Neuronal stem cell (in vitro differentiated cells): ENCODE measurements at places on chromosomes 6 and 20.

GRCh38 chr20:58837717-58838116 is 13.0 kb downstream of the GNAS-AS1 start:
- H3K4me1 ChIP-seq, result no peaks in the 10 kb centered on the region
- H3K36me3 ChIP-seq, result peaks cover 3% of the 10 kb centered on the region
- no peak overlapping the region for H3K27ac ChIP-seq
- DNase-seq, result no peak
- H3K4me3 ChIP-seq, result no peak overlapping the region

DNA sequence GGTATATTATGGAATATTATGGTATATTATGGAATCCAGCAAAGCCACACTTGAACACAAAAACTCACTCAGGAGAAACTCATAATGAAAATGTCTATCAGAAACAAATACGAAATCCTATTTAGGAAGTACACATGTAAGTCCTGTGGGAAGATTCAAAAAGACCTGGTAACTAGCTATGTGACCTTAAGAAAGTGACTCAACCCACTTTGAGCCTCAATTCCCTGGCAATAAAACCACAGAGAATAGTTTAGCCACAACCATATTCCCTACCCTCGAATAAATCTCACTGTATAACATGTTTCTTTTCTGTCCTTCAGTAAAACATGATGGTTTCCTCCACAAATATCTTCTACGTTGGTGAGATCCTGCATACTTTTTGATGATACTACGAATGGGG is 56.4 kb downstream of the ZMYND8 start:
- H3K27me3 ChIP-seq, result no peaks in the 10 kb centered on the region
- no peak overlapping the region for H3K4me3 ChIP-seq
- no peak for DNase-seq
- no peaks in the 10 kb centered on the region for H3K4me1 ChIP-seq
- H3K27ac ChIP-seq, result no peak overlapping the region

DNA sequence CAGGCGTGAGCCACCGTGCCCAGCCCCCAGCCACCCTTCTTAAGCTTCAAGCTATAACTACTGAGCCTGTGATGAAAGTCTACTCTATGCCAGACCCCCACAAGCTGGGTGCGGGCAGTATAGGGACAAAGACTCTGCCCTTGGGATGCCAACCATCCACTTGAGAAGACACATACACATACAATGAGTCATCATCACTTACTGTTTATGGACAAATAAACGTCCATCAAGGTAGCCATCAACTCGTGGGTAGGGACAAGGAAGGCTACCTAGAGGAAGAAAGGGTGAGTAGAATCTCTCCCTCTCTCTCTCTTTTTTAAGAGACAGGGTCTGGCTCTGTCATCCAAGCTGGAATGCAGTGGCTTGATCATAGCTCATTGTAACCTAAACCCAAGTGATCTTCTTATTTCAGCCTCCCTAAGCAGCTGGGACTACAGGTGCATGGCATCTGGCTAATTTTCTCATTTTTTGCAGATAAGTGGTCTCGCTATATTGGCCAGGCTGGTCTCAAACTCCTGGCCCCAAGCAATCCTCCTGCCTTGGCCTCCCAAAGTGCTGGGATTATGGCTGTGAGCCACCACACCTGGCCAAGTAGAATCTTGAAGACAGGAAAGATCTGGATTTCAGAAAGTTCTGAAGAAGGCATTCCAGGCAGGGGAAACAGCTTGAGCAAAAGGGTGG is 2.6 kb upstream of the TP53INP2 start:
- H3K27ac ChIP-seq, result no peak overlapping the region
- no peak for DNase-seq
- peaks cover 6% of the 10 kb centered on the region for H3K4me1 ChIP-seq
- H3K36me3 ChIP-seq, result no peaks in the 10 kb centered on the region
- H3K27me3 ChIP-seq, result peaks cover 14% of the 10 kb centered on the region

DNA sequence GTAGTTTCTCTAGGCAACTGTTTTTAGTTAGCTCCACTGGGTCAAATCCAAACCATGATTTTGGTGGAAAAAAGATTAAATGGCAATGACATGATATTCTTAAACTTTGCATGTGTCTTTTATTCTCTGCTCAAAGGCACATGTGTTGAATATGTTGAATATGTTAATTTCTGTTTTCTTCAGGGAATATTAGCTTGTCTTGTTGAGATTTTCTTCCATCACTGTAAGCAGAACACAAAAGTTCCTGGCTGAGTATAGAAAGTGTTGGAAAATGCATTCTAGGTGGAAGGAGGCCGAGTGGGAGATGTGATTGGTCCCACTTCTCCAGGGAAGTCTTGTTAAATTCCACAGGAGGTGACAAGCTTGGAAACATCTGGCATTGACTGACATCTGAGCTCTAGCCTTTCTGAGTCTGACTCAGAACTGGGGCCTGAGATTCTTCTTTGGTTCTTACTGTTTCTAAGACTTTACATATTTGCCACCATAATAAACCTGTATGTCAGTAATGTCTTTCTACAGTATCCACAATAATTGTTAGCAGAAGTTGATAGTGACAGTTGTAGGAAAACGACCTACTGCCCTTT is 81.1 kb downstream of the LAMA4 start:
- H3K27ac ChIP-seq, result no peak overlapping the region
- peaks cover 13% of the 10 kb centered on the region for H3K4me1 ChIP-seq
- no peaks in the 10 kb centered on the region for H3K36me3 ChIP-seq
- no peaks in the 10 kb centered on the region for H3K27me3 ChIP-seq
- no peak overlapping the region for H3K4me3 ChIP-seq

GRCh38 chr6:126103993-126104392 is 117.7 kb downstream of the TRMT11 start:
- no peak overlapping the region for H3K4me3 ChIP-seq
- peaks cover 12% of the 10 kb centered on the region for H3K36me3 ChIP-seq
- H3K27me3 ChIP-seq, result no peaks in the 10 kb centered on the region
- H3K27ac ChIP-seq, result no peak overlapping the region
- peaks cover 19% of the 10 kb centered on the region for H3K4me1 ChIP-seq

DNA sequence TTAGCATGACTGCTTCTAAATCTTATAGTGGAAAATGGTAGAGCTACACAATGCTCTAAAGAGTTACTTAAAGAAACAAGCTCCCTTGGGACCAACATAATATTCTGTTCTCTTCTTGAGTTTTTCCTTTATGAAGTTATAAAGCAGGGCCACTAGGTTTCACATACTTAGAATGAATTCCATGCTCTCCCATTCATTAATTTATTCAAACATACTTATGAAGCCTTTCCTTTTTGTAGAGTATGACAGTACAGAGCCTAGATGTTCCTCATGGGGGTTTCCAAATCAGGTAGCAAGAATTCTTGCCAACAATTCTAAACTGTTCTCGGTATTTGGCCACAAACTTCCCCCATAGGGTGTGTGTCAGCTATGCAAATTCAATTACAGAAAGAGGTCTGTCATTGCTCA is 20.6 kb upstream of the FABP7 start:
- DNase-seq, result no peak
- H3K27me3 ChIP-seq, result no peaks in the 10 kb centered on the region
- peaks cover 2% of the 10 kb centered on the region for H3K4me1 ChIP-seq
- H3K4me3 ChIP-seq, result no peak overlapping the region
- H3K27ac ChIP-seq, result no peak overlapping the region

DNA sequence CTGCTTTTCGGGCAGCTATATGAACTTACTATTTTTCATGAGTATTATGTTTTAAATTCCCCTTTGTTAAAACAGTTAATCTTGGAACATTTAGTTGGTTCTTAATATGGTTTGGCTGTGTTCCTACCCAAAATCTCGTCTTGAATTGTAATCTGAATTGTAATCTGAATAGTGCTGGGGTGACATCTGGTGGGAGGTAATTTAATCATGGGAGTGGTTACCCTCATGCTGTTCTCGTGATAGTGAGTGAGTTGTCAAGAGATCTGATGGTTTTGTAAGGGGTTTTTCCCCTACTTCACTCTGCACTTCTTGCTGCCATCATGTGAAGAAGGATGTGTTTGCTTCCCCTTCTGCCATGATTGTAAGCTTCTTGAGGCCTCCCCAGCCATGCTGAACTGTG is 305.4 kb upstream of the MAP3K7 start:
- no peak overlapping the region for H3K4me3 ChIP-seq
- H3K27me3 ChIP-seq, result no peaks in the 10 kb centered on the region
- peaks cover 9% of the 10 kb centered on the region for H3K4me1 ChIP-seq

DNA sequence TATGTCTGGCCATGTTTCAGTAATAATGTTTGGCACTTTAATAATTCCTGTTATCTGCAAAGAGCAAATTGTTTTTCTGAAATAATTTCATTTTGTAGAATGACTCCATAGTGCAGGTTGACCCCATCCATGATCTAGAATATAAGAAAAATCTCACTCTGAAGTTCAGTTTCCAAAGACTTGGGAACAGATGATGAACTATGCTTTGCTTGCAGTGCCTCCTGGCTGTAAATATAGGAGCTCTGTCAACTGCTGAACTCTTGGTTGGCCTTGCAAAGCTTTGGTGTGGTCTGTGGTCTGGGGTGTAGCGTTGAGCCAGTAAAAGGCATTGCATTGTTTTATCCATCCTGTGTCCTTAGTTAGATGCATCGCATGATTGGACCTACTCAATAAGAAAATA is 104.0 kb downstream of the PLCB4 start:
- no peak for DNase-seq
- no peak overlapping the region for H3K27ac ChIP-seq
- H3K27me3 ChIP-seq, result no peaks in the 10 kb centered on the region
- H3K4me3 ChIP-seq, result no peak overlapping the region

DNA sequence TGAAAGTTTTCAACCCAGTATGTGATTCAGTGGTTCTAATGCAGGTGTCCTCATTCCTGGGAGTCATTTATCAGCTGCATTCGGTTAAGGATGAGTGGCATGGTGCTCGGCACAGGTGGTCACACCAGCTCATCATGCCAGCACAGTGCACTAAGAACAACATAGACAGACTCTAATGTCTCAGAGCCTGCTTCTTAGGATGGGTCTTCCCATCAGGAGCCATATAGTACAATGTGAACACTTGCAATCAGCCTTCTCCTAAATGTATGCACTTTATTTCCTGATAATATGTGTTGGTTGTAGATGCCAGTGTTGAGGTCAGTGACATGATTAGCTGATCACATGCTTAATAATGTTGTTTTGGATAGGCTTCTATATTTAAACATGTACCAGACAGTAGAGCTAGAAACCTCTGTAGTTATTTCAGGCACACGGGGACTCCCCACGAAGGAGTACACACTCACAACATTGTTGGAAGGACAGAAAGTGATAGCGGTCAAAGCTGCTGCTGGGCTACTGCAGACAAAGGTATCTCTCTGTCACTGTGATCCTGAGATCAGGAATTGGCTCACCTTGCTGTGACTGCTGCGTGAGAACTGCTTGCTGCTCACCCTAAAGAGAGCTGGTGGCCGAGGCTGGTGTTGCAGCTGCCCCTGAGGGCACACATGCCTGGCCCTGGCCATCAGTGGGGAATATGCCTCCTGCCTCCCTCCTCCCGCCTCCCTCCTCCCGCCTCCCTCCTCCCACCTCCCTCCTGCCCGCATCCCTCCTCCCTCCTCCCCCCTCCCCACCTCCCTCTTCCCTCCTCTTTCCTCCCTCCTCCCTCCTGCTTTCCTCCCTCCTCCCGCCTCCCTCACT is 195.4 kb downstream of the SMOC2 start:
- no peaks in the 10 kb centered on the region for H3K27me3 ChIP-seq
- DNase-seq, result no peak
- no peaks in the 10 kb centered on the region for H3K36me3 ChIP-seq
- H3K4me3 ChIP-seq, result no peak overlapping the region
- H3K4me1 ChIP-seq, result peaks cover 7% of the 10 kb centered on the region
- no peak overlapping the region for H3K27ac ChIP-seq

DNA sequence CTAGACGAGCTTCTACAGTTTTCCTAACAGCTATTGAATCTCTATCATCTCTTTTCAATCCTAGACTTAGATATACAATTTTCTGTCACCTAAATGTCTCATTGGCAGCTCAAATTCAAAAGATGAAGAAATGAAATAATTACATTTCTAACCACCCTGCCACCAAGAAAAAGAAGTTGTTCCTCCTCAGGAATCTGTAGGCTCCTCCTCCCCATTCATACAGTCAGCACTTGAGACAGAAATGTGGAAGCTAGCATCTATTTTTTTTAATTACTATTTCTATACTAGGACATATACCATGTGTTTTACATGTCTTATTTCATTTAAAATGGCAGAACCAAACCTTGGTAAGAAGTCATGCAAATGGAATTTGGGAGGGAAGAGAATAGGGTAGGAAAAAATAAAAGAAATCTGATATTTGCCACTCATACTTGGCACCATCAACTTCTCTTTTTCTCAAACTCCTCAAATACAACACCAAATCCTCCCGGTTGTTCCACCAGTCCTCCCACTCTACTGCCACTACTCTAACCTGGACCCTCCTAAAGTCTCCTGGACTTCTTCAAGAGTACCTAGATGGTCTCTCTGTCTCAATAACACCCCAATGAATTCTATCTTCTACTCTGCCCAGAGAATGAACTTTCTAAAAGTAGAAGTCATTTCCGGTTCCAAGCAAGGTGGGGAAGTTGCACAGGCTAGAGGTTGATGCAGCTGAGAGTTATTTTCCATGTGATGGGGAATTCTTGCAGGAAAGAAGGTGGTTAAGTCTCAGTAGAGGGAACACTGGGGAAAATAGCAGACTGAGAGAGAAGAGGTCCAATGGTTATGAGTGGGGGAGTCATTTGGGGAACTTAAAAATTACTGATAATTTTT is 54.1 kb downstream of the ATXN1 start:
- no peak overlapping the region for H3K27ac ChIP-seq
- DNase-seq, result no peak
- peaks cover 3% of the 10 kb centered on the region for H3K4me1 ChIP-seq
- H3K4me3 ChIP-seq, result no peak overlapping the region

DNA sequence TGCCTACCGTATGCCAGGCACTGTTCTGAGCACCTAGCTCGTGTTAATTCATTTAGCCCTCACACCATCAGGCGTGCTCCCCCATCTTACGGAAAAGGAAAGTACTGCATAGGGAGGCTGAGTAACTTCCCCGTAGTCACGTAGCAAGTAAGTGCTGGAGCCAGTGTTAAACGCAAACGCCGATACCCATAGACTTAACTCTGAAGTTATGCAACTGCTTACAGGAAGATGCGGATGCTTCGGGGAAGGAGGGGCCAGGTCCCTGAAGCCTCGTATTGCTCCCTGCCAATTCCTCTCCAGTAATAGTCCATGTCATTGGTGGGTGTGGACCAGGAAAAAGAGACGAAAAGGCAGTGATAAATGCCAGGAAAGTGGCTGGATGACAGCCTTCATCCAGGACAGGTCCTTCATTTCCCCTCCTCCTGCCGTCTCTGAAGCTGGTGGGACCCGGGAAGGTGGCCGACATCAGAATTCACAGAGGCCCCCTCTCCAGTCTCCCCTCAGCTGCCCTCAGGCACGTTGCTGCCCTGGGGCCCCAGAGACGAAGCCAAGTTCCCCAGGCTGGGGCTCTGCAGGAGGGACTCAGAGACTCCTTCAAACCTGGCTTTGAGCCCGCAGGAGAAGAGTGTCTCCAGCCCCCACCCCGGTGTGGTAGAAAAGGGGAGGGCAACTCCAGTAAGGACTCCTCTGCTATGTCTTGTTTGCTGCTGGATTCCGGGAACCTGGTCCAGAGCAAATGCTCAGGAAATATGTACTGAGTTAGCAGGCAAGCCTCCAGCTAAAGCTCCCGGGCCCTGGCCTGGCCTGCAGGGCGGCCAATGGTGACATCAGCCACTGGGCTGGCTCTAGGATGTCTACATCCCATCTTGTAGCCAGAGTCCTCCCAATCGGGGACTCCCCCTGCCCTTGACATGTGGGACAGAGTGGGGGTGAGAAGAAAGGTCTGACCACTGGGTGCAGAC is 37.8 kb downstream of the RAB44 start:
- peaks cover 62% of the 10 kb centered on the region for H3K27me3 ChIP-seq
- H3K36me3 ChIP-seq, result no peaks in the 10 kb centered on the region
- H3K27ac ChIP-seq, result no peak overlapping the region
- DNase-seq, result no peak
- peaks cover 2% of the 10 kb centered on the region for H3K4me1 ChIP-seq
- H3K4me3 ChIP-seq, result no peak overlapping the region
